ENCODE measurements at places on chromosomes 13 and 19. TPM values are rescaled to one million over a fixed set of nuclear protein-coding genes. Genes with fewer than 3 reads are reported as not detected.

The MBD3L2 gene
- not detected for polyA plus RNA-seq

- DNase-seq: no peak
Observed at GRCh38 chr13:40368127-40368891, 298.1 kb downstream of the FOXO1 start.

GRCh38 chr19:35142606-35143230 lies 337 bp upstream of the FXYD7 start:
- DNase-seq: no peak

DNA sequence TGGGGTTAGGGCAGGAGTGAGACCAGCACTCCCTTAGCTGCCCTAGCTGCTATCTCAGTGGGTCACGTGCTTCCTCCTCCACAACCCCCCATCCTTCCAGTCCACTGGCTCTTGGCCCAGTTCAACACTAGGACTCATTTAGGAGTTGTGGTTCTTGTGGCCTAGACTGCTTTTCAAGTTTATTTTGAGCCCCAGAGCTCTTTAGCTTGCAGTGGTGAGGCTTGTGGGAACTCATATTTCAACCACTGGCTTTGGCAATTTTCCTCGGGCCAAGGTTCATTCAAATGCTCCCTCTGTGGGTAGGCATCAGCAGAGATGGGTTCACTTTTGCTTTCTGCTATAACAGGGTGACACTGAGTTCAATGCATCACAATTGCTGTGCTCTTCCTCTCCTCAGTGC lies 436.2 kb upstream of the SLITRK5 start:
- DNase-seq: no peak

- no peak for DNase-seq
Observed at GRCh38 chr19:50030225-50030624, 4.4 kb downstream of the ZNF473 start.

DNA sequence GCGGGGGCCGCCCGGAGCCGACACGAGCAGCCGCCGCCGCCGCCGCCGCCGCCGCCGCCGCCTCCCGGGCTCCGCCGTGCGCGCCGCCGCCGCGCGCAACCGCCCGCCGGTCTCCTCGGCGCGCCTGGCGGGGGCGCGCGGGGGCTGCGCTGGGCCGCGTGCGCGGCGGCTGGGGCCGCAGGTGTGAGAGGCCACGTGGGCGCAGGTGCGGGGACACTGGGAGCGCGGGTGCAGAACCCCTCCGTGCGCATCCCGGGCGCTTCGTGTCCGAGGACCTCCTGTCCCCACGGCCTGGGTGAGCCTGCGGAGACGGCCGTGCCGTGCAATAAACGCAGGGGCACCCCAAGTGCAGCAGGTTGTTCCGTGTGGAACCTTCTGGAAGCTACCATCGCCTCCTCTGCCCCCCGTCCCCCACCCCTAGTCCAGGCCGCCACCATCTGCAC lies at the start of gene LINGO3:
Gene LINGO3, minus strand, starts transcription at position 41 of the 443 bp plus-strand sequence. CDS start 16,378 bp downstream, outside the sequence.
- no peak for DNase-seq
